Right cardiac atrium (tissue), 5 donors: ENCODE measurements at places on chromosomes 7 and 10. TPM values are rescaled to one million over a fixed set of nuclear protein-coding genes. Genes with fewer than 3 reads are reported as not detected.

- no peak for DNase-seq
Observed at GRCh38 chr10:126179637-126180036, 208.6 kb downstream of the ADAM12 start.

- DNase-seq = no peak
Observed at GRCh38 chr7:120992272-120992964, 3.9 kb downstream of the CPED1 start.

DNA sequence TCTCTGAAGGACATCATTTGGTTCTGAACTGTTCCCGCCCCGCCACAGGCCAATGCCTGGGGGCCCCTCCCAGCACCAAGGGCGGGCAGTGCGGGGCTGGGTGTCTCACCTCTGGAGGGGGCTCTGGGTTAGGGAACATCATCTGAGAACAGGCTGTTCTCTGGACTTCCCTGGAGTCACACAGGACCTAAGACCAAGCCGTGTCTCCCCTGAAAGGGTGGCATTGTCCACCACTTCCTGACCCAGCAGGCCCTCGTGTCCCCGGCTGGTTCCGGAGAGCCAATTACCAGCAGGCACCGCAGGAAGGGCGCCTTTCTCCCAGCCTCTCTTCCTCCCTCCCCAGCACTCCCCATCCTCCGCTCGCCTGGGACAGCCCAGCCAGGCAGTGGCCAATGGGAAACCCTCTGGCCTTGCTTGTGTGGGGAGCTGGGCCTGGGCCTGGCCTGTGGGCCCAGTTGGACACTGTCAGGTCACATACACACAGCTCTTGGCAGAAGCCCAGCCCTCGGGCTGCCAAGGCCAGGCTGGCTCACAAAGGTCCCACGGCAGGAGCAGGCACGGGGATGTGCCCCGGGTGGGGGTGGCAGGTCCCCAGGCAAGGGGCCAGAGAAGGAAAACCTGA is 119.5 kb downstream of the SPDYE5 start:
- peak; percentile 78 for DNase-seq

GRCh38 chr10:92689663-92690210 is at the start of gene HHEX:
Gene HHEX, plus strand, starts transcription at chr10:92689955. Its CDS starts 32 bp downstream, at chr10:92689987.
- peak; percentile 62 for DNase-seq

DNA sequence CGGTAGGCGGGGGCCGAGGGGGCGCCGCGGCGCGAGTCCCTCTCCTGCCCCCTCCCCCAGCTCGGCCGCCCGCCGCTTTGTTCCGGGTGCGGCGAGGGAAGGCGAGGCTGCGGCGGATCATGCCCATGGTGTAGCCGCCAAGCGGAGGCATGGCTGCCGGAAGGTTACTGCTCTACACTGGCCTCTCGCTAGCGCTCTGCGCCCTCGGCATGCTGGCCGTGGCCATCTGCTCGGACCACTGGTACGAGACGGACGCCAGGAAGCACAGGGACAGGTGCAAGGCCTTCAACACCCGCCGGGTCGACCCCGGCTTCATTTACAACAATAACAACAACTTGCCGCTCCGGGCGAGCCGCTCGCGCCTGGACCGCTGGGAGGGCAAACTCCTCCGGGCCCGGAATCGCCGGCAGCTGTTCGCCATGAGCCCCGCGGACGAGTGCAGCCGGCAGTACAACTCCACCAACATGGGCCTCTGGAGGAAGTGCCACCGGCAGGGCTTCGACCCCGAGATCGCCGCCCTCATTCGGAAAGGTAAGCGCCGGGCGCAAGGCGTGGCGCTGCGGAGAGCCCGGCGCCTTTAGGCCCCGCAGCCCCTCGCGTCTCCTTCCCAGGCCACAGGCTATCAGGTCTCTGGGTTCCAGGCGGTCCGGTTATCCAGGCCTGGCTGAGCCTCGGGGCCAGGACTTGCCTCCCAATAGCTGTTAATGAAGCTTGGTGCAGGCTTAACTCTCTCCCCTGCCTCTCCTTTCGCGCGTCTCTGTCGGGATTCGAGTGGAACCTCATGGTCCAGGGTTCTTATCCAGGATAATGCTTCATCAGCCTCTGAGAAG is 513 bp downstream of the TMEM178B start:
- peak; percentile 50 for DNase-seq

DNA sequence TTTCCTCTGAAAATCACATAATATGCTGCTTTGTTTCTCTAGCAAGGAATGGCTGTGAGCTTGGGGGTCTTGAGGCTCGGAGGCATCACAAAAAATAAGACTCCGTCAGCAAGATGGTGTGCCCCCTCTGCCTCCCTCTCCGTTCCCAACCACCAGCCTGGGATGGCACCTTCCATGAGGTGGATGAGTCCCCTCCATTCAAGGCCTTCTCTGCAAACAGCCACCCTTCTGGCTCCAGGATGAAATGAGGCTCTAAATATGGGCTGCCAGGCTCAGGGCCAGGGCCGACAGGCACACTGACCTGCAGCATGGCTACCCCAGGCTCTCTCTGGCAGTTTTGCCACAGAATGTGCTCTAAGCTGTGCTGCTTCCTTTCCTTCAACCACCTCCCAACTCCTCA is 521.5 kb downstream of the PTPRN2 start:
- no peak for DNase-seq

- no peak for DNase-seq
Observed at GRCh38 chr10:125266966-125267365, 106.6 kb upstream of the CTBP2 start.

DNA sequence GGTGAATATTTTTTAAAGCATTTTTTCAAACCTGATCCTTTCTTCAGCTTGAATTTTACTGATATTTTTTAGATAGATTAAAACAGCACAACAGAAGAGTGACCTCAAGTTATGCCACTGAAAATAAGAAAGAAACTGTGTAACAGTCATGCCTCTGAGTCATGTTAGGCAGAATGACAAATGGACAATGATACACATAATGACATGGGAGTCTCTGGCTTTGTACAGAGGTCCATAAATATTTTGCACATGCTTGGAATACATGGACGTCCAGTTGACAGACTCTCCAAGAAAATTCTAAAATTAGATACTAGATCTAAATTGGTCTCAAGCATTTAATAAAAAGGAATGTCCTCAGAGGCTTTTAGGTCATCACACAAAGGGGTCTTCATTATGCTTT is 21.9 kb upstream of the SEMA3A start:
- no peak for DNase-seq

DNA sequence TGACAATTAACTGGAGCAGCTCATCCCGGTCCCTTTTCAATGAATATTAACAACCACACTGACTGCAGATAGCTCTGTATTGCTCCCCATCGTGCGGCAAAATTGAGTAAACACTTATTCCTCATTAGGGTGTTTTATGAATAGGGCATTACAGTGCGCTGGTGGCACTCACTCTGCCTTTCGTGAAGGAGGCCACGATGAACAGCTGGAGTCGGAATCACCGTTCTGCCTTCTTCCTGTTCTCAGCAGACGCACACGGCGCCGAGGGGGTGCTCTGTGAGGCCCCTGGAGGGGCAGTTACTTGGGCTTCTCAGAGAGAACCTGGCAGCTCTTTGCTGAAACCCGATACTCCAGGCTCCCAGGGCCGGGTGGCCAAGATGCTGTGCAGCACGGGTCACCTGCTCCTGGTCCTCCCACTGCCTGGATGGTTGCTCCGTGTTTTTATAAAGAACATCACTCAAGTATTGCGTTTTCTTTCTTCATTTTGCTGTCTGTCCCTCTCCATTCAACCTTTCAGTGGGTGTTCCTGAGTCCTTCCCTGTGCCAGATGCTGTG is 241.9 kb downstream of the GLRX3 start:
- no peak for DNase-seq

The BRAT1 gene
- 16.9 TPM for polyA plus RNA-seq

The PON3 gene
- 1.8 TPM for polyA plus RNA-seq
